ENCODE measurements at places on chromosomes 1 and 21. TPM values are rescaled to one million over a fixed set of nuclear protein-coding genes. Genes with fewer than 3 reads are reported as not detected.

DNA sequence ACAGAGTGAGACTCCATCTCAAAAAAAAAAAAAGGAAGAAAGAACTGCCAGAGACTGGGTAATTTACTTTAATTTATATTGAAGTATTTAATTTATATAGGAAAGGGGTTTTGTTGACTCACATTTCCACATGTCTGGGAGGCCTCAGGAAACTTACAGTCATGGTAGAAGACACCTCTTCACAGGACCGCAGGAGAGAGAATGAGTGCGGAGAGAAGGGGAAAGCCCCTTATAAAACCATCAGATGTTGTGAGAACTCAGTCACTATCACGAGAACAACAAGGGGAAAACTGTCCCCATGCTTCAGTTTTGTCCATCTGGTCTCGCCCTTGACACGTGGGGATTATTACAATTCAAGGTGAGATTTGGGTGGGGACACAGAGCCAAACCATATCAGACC, 25.8 kb upstream of the PPP1R8 start:
- no peak overlapping the region for H3K27ac ChIP-seq
- no peaks in the 10 kb centered on the region for H3K4me1 ChIP-seq
- H3K27me3 ChIP-seq, result no peaks in the 10 kb centered on the region
- no peak for DNase-seq
- peaks cover 90% of the 10 kb centered on the region for H3K36me3 ChIP-seq

GBP2 gene
- total RNA-seq, result 7.4 TPM

NBPF20 gene
- total RNA-seq, result 1.2 TPM

DNA sequence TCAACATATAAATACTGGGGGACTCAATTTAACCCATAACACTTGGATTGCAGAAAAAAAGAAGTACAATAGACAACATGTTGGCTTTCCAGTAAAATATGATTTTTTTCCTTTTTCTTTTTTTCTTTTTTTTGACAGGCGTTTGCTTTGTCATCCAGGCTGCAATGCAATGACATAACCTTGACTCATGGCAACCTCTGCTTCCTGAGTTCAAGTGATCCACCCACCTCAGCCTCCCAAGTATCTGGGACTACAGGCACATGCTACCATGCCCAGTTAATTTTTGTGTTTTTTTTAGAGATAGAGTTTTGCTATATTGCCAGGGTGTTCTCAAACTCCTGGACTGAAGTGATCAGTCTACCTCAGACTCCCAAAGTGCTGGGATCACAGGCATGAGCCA, 1512.0 kb upstream of the PRMT6 start:
- no peak for DNase-seq
- no peaks in the 10 kb centered on the region for H3K36me3 ChIP-seq
- H3K27me3 ChIP-seq, result no peaks in the 10 kb centered on the region
- no peak overlapping the region for H3K4me3 ChIP-seq
- no peak overlapping the region for H3K27ac ChIP-seq

DNA sequence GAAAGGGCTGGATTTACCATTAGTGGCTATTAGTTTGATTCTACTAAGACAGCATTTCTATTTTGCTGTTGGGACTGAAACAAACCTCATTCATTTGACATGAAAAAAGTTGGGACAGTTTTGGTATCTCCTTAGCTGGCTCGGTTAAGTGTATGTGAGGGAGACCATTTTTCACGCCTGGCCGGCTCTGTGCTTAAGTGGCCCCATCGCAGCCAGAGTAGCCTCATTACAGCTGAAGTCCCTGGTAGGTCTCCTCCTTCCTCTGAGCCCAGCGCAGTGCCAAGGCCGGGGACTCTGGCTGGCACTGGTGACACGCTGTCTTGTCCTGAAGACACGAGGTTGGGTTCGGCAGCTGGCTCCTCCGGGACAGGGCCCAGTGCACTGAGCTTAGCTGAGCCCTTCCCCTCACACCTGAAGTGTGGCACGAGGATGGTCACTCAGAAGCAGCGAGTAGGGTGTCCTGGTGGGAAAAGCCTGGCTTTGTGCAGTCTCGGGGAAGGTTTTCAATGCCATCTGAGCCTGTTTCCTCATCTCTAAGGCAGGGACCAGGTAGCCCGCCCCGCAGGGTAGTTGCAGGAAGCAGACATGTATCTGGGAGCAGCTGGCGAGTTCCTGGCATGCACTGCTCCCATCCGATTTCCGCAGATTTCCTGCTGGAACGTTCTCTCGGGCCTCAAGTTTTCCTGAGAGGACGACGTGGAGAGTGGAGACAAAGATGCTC, 196.5 kb downstream of the DYRK1A start:
- peak overlapping the region; percentile 65 for H3K4me3 ChIP-seq
- H3K4me1 ChIP-seq, result peaks cover 31% of the 10 kb centered on the region
- H3K27ac ChIP-seq, result peak overlapping the region; percentile 91

DNA sequence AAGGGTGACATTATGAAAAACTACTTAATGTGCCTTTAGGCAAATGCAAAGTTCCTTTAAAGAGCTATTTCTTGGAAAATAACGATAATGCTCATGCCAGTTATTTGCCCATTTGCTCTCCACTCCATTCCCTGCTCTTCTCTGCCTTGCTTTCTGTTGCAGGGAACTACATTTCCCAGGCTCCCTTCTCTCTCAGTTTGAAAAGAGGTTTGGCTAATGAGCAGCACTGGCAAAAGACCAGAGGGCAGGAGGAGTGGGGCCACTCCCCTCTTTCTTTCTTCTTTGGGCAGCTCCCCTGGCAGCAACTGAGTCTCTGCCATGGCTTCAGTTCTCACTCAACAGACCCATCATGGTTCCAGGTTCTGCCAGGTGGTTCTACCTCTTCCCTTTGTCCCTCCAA, 130.5 kb downstream of the RWDD3 start:
- H3K27me3 ChIP-seq, result peaks cover 2% of the 10 kb centered on the region
- H3K4me3 ChIP-seq, result no peak overlapping the region
- no peak overlapping the region for H3K27ac ChIP-seq
- H3K36me3 ChIP-seq, result no peaks in the 10 kb centered on the region
- H3K4me1 ChIP-seq, result no peaks in the 10 kb centered on the region

GRCh38 chr1:18581420-18581880, 49.2 kb upstream of the PAX7 start:
- H3K27me3 ChIP-seq, result peaks cover 19% of the 10 kb centered on the region
- no peak overlapping the region for H3K4me3 ChIP-seq
- peak; percentile 23 for DNase-seq
- H3K27ac ChIP-seq, result no peak overlapping the region
- no peaks in the 10 kb centered on the region for H3K36me3 ChIP-seq

Data from heart right ventricle (tissue), 16 donors.